ENCODE measurements at places on chromosomes 1 and 21. TPM values are rescaled to one million over a fixed set of nuclear protein-coding genes. Genes with fewer than 3 reads are reported as not detected.

Gene MRPS21
- 55.5 TPM for total RNA-seq

Gene SNX7
- total RNA-seq, result 54.0 TPM

Gene CFAP57
- 0.46 TPM for total RNA-seq

Gene ADORA1
- 12.3 TPM for total RNA-seq

Gene CELA3B
- total RNA-seq, result not detected

Gene C8B
- total RNA-seq, result not detected

Gene ERICH3
- 0.14 TPM for total RNA-seq

Gene FCGR2B
- total RNA-seq, result not detected

Gene OR10Z1
- total RNA-seq, result not detected

Gene TENT5C
- total RNA-seq, result under 0.01 TPM

Gene CACNA1S
- total RNA-seq, result not detected

Gene HRNR
- not detected for total RNA-seq
